ENCODE measurements at places on chromosomes 4 and X. TPM values are rescaled to one million over a fixed set of nuclear protein-coding genes. Genes with fewer than 3 reads are reported as not detected.

Gene TRIM2
- total RNA-seq, result 5.7 TPM

Gene SLIT2
- total RNA-seq, result under 0.01 TPM

Gene AFP
- not detected for total RNA-seq

Gene SMIM43
- total RNA-seq, result under 0.01 TPM

Gene WDR44
- total RNA-seq, result 6.7 TPM

Gene KLB
- total RNA-seq, result under 0.01 TPM

Gene RAB39B
- total RNA-seq, result 3.2 TPM

Gene FHDC1
- under 0.01 TPM for total RNA-seq

Gene GYPE
- 2.2 TPM for total RNA-seq

Data from hematopoietic multipotent progenitor cell (in vitro differentiated cells).